Fibroblast of lung (primary cell): ENCODE measurements at places on chromosomes 5 and 9. TPM values are rescaled to one million over a fixed set of nuclear protein-coding genes. Genes with fewer than 3 reads are reported as not detected.

SV2C gene
- not detected in 2 replicates for total RNA-seq

DNA sequence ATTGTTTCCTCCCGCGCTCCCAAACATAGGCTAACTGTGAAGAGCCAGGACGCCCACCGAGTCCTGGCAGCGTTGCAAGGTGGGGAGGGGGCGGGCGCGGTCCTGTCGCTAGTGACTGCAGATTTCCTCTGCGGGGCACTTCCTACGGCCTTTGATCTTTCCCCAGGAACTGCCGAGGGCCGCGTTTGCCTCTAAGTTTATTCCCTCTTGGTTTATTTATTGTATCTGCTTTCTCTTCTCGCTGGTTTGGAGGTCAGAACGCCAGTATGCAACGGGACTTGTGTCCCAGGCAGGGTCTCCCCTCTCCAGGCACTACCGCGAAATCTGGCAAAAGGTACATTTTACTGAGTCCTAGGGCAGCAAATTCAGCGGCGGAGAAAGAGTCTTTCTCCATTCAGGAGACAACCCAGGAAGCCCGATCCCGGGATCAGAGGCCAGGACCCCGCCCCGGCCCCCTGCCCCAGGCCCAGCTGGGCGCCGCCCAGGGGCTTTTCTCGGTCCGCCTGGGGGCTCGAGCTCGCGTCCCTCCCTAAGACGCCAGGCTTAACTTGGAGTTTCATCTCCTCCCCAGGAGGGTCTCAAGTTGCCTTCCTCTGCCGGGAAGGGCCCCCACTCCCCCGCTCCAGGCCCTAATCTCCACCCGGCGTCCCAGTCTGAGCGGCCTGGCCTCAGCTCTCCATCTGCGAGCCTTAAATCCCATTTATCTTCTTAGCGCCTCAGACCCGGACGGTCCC lies 884 bp upstream of the EGFLAM start:
- DNase-seq, result no peak

PLAC8L1 gene
- not detected in 2 replicates for total RNA-seq

DNA sequence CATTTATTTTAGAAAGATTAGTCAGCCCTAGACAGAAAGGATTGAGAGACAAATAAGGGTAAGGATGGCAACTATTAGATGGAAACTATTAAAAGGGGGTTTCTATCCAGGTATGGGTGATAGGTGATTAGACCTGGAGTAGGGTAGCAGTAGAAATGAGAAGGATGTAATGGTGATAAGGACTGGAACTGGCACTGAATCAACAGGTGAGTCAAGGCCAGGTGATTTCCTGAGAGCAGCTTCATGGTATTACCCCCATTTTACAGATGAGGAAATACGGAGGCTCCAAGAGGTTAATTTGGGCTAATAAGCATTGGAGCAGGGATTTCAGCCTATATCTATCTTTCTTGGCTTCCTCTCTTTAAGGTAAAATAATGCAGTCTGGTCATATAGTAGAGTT lies 55.7 kb downstream of the CAST start:
- no peak for DNase-seq

TICAM2 gene
- total RNA-seq, result 4.1 and 8.8 TPM in 2 replicates

- peak; percentile 84 for DNase-seq
Measured at GRCh38 chr5:956941-957747, 51.5 kb upstream of the NKD2 start.

- peak; percentile 71 for DNase-seq
Measured at GRCh38 chr5:52811067-52811749, 23.5 kb downstream of the ITGA1 start.

OLFM1 gene
- total RNA-seq, result 2.0 and 2.3 TPM in 2 replicates

SLC2A8 gene
- total RNA-seq, result 7.2 and 11.4 TPM in 2 replicates

TLR4 gene
- 2.6 and 3.1 TPM in 2 replicates for total RNA-seq

DNA sequence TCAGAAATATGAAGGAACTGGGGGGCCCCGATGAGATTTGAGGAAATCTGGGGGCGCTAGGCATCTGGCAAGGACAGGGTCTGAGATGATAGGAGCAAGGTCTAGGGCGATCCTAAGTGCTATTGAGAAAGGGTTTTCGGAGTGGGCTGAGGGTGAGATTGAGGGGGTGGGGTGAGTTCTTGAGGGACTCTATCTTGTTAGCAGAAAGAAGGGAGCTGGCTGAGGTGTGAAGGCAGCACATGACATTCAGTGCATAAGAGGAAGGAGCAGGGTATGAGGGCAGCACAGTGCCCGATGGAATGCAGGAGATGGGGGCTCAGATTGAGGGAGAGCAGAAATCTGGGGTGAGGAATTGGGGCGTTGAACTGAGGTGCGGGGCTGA lies 640 bp downstream of the TRIM32 start:
- DNase-seq, result no peak

C9orf43 gene
- total RNA-seq, result 0.50 and 0.51 TPM in 2 replicates

DNA sequence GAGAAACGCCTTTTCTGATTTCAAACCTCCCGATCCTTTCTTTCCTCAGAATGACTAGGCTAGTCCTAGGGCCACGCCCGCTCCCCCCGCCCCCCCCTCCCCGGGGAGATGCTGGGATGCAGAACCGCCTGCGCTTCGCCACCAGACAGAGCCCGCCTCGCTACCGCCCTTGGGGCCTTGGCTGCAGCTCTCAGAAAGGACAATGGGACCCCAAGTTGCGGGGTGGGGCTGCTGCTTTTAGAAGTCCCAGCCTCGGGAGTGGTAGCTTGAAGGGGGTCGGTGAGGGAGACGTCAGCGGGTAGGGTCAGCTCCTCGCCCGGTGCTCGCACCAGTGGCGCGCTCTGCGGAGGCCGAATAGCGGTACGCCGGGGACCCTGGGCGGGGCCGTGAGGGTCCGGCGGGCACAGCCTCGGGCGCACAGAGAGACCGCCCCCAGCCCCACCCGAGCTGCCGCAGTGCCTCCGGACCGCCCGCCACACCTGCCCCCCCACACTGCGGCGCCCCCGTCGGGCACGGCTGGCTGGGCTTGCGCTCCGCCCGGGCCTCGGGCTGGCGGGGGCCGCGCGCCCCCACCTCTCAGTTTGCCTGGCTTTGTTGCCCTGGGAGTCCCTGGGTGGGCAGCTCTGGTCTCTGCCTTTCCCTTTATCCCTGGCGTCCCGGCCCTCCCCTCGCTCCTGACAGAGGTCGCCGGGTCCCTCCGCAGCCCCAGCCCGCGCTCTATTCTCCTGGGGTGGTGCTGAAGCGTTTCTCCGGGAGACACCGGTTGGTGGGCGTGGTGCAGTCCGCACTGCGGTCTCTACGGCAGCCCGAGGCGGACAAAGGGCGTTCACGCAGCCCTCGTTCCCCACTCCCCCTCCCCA lies 1.2 kb downstream of the MAP1B start:
- DNase-seq, result peak; percentile 79

- no peak for DNase-seq
Measured at GRCh38 chr5:60209146-60209840, 315.8 kb upstream of the PDE4D start.

- DNase-seq, result no peak
Measured at GRCh38 chr5:116595498-116595897, 20.9 kb upstream of the SEMA6A start.

SPATA31C1 gene
- not detected in 2 replicates for total RNA-seq

- peak; percentile 20 for DNase-seq
Measured at GRCh38 chr5:168734620-168735300, 155.6 kb upstream of the PANK3 start.

DNA sequence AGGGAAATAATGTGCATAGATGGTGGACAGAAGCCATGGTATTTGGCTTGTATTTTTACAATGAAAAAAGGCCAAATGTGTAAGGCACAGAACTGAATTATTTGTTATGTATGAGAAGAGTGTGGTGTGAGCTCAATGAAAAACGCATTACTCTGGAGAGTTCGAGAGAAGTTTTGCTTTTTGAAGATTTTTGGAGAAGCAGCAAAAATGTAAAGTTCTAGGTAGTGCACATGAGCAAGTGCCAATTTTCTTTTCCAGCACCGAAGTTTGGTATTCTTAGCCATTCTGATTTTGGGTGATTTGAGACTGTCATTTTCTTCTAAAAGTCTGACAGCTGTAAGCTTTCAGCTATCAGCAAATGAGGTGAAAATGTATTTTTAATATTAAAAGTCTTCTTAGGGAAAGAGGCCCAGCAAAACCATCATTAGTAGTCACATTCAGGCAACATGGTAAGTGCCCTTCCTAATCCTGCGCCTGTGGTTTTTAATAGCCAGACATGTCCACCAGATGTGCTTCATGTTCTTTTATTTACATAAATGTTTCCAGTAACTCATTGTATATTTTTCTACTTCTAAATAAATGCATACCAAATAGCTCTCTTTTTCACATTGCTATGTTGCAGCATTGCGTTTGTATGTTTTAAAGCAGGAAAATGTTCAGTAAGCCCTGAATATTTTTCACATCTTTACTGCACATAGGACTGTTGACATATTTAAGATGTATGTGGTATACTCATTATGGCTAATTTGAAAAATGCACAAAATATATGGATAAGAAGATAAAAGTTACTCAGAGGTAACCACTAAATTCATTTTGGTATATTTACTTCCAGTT lies 50.4 kb downstream of the RASGRF2 start:
- DNase-seq, result peak; percentile 71

TEX10 gene
- 24.9 and 30.3 TPM in 2 replicates for total RNA-seq

DNA sequence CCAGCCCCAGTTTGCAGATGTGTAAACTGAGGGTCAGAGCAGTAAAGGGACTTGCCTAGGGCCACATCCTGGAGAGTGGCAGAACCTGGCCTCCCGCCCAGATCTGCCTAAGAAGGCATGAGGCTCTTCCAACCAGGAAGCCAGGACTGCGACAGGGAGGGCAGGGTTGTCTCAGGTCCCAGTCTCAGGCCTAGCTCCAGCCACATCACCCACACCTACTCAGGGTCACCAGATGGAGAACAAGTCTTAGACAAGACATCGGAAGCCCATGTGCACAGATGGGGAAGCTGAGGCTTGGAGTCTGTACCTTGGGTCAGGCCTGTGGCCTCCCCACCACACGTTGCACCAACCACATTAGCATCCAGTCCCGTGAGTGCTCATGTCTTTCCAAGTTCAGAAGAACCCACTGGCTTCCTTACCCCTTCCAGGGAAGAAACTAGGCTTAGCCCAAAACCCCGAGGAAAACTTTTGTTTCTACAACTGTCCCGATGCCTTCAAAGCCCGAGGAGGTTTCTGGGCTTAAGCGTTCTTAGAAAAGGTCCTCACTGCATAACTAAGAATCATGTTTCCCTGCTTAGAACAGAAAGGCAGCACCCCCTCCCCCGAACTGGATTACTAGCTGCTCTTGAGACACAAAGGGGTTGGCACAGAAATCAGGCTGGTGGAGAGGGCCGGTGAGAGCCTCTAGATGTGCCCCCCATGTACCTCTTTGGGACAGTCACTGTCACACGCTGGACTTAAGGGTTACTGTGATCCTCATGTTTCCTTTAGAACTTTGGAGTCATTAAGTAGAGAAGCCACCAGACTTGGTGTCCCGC lies 2.2 kb downstream of the FAM78A start:
- no peak for DNase-seq

GRCh38 chr9:105457560-105458294 lies 9.9 kb downstream of the FSD1L start:
- DNase-seq, result no peak

DNA sequence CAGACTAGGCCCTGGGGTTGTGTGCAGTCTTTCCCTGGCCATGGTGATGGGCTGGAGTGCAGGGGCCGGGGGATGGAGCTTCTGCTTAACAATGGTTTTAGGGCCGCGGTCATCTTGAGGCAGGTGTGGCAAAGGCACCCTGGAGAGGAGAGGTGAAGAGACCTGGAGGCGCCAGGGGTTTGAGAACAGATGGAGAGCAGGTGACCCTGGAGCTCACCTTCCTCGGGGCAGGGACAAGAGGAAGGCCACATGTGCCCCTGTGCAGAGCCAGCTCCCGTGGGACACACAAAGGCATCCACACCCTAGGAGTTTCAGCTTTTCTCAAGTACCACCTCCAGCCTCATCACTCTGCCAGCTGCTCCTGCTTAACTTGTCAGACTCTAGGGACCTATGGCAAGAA lies 46.4 kb upstream of the SH3GL2 start:
- no peak for DNase-seq

DNA sequence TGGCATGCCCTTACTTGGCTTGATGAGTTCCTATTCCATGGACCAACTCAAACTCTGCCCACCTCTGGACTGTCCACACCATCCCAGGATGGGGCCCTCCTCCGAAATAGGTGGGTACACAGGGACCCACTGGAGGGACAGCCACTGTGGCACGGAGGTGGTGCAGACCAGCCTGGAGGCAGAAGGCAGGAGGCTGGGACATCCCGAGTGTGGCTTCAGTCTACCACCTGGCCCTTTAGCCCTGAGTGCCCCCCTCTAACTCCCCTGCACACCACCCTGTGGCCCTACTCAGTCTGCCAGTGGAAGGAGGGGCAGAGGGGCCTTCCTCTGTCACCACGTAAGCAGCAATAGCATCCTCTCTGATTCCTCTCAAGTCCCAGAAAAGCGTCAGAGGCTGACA lies 3.7 kb downstream of the IL3 start:
- no peak for DNase-seq

GGTA1 gene
- under 0.01 TPM in 1 of 2 replicates, not detected in the other for total RNA-seq

- DNase-seq, result no peak
Measured at GRCh38 chr5:146628950-146629349, 113.0 kb upstream of the GPR151 start.

ZNF879 gene
- total RNA-seq, result 6.2 and 7.1 TPM in 2 replicates

GRCh38 chr5:1540831-1541701 lies 17.3 kb upstream of the LPCAT1 start:
- DNase-seq, result no peak

- DNase-seq, result no peak
Measured at GRCh38 chr5:101894985-101895384, 401.1 kb downstream of the SLCO4C1 start.

GRCh38 chr5:165370794-165371193 lies 1865.4 kb downstream of the MAT2B start:
- DNase-seq, result peak; percentile 42

SURF6 gene
- total RNA-seq, result 6.7 and 8.3 TPM in 2 replicates

LIFR gene
- total RNA-seq, result 65.1 and 84.5 TPM in 2 replicates

SLC6A7 gene
- not detected in 2 replicates for total RNA-seq

DNA sequence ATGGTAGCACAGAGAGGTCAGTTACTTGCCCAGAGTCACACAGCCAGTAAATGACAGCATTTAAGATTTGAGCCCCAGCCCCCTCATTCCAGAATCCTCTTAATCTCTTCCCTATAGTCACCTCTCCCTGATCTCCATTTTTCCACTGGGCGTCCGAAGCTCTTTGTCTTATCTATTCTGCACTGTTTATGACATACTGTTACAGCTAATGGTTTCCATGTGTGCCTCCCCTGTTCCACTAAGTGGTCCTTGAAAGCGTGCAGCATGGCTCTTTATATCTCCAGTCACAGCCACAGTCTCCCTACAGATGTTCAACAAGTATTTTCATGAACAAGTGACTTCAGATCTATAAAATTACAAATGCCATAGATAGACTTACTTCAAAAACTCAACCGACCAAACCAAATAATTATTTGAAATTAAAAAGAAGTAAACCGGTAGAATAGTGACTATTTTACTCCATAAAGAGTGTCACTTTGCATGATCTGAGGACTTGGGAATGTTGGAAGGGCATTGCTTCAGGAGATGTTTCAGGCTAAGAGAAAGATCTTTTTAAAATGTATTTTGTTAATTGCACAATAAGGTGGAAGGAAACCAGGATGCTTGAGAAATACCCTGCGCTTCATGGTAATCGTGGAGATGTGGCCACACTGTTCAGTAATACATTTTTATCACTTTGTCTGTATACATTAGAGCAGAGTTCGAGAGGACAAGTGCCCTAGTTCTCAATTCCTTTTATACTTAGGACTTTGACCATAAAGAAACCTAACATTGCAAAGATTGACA lies 237.2 kb downstream of the FBXL7 start:
- no peak for DNase-seq

CDHR2 gene
- total RNA-seq, result under 0.01 TPM in 1 of 2 replicates, not detected in the other

GRCh38 chr5:171451421-171451820 lies 32.0 kb downstream of the FGF18 start:
- DNase-seq, result no peak

- DNase-seq, result no peak
Measured at GRCh38 chr5:68446487-68446894, 230.9 kb downstream of the PIK3R1 start.
